Tibial nerve (tissue), 4 donors: ENCODE measurements at places on chromosomes 2 and 18. TPM values are rescaled to one million over a fixed set of nuclear protein-coding genes. Genes with fewer than 3 reads are reported as not detected.

RUFY4 gene
- not detected for total RNA-seq

NPHP1 gene
- total RNA-seq = 8.0 TPM

VIT gene
- 126 TPM for total RNA-seq

FAM237A gene
- not detected for total RNA-seq

DNA sequence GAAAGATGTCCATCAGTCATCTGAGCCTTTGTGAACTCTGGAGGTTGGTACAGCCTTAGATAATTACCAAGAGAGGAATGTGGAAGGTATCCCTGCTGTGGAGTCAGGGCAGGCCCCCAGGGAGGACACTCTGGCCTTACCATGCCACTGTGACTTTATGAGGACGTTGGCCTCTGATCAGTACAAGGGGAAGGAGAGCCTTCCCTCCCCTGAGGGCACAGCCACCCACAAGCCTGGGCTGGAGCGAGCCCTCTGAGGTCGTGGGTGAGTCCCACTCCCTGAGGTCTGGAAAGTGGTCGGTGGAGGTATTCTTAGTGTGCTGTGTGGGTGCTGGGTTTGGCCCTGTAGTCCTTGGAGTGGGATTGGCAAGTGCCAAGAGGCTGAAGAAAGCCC is 91.6 kb downstream of the STPG4 start:
- H3K27me3 ChIP-seq = no peaks in the 10 kb centered on the region
- peaks cover 12% of the 10 kb centered on the region for H3K36me3 ChIP-seq
- H3K27ac ChIP-seq = no peak overlapping the region
- no peak overlapping the region for H3K4me3 ChIP-seq
- peaks cover 99% of the 10 kb centered on the region for H3K4me1 ChIP-seq

- no peaks in the 10 kb centered on the region for H3K36me3 ChIP-seq
- no peaks in the 10 kb centered on the region for H3K4me1 ChIP-seq
- H3K27ac ChIP-seq = no peak overlapping the region
- no peak overlapping the region for H3K4me3 ChIP-seq
- H3K27me3 ChIP-seq = peaks cover 32% of the 10 kb centered on the region
These were observed 100.4 kb upstream of the GPR45 start for GRCh38 chr2:105141099-105141614.

DNA sequence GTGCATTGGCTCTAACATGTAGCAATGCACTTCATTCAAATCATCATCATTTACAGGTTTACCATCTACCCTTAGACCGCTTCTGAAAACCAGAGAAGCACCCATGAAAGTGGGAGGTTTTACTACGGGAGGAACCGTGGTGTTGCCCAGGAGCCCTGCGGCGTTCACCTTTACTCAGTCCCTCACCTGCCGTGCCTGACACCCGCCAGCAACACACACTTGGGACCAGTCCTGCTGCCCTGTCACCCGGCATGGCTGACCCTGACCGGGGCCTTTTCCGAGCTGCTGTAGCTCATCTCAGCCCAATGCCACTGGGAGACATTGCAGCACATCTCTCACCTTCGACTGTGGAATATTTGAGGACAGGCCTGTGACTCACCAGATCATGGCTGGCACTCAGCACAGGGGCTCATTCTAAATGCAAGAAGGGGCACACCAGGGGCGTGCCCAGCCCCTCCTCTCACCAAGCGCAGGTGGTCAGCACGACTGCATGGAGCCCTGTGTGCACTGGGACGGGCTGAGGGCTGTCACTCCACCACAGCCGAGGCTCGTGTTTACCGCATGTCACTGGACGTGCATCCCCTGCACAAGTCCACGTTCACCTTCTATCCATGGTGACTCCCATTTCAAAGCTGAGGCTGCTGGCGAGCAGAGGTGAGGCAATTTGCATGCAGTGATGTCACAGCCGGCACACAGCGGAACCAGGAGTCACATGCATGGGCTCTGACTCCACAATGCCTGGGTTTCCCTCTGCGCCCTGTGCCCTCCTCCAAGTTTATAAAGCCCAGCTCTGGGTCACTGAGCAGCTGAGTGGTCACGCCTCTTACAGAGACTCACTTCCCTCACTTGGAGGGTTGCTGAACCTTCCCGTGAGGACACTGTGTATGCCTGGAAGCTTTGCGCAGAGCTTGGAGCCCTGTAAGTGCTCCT is 76.7 kb upstream of the SNTG2 start:
- DNase-seq = no peak
- no peaks in the 10 kb centered on the region for H3K36me3 ChIP-seq
- no peaks in the 10 kb centered on the region for H3K4me1 ChIP-seq
- H3K27me3 ChIP-seq = peaks cover 6% of the 10 kb centered on the region
- H3K4me3 ChIP-seq = no peak overlapping the region

DNA sequence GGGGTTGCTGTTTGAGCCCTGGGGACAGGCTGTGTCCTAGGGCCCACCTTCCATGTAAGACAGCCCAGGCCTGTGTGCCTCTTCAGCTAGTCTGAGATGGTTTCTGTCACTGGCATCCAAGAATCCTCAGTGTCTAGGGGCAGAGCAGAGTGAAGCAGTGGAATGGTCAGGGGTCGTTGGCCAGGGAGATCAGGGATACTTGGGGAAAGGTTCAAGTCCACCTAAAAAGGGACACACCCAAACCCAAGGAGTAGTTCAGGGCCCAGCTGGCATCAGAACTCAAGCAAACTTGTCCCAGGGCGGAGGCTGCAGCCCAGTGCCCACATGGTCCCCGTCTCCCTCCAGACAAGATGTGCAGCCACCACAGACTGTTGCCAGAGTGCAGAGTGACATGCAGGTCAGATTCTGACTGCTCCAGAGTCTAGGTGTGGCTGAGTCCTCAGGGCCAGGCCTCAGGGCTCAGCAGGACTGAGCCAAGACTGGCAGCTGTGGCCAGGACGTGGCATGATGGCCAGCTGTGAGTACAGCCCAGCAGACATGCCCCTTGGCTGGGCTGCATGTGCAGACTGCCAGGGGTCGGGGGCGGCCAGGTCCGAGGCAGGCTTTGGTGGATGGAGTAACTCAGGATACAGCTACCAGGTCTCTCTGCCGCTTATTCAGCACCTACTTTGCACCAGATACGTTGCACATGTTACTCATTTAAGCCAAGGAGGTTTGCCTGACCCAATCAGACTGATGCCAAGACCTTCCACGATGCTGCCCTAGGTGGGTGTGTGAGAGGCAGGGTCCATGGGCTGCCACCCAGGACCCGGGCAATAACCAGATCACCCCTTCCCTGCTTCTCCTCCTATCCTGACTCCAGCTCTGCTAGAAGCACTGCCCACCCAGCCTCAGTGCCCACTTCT is 146.6 kb downstream of the SMAD7 start:
- H3K27ac ChIP-seq = no peak overlapping the region
- H3K36me3 ChIP-seq = no peaks in the 10 kb centered on the region
- H3K4me3 ChIP-seq = no peak overlapping the region
- H3K4me1 ChIP-seq = no peaks in the 10 kb centered on the region

GRCh38 chr2:11398750-11399437 is 54.5 kb upstream of the ROCK2 start:
- no peaks in the 10 kb centered on the region for H3K27me3 ChIP-seq
- H3K27ac ChIP-seq = no peak overlapping the region
- no peaks in the 10 kb centered on the region for H3K36me3 ChIP-seq
- no peaks in the 10 kb centered on the region for H3K4me1 ChIP-seq

- no peak for DNase-seq
- no peaks in the 10 kb centered on the region for H3K36me3 ChIP-seq
- H3K27me3 ChIP-seq = no peaks in the 10 kb centered on the region
- H3K4me1 ChIP-seq = no peaks in the 10 kb centered on the region
- no peak overlapping the region for H3K27ac ChIP-seq
These were observed 67.7 kb downstream of the ZNF521 start for GRCh38 chr18:25284281-25284680.

- H3K27ac ChIP-seq = no peak overlapping the region
- H3K36me3 ChIP-seq = no peaks in the 10 kb centered on the region
- H3K4me3 ChIP-seq = no peak overlapping the region
- no peaks in the 10 kb centered on the region for H3K4me1 ChIP-seq
- H3K27me3 ChIP-seq = no peaks in the 10 kb centered on the region
These were observed 14.5 kb downstream of the SH3RF3 start for GRCh38 chr2:109143214-109144187.

- no peak overlapping the region for H3K27ac ChIP-seq
- no peak overlapping the region for H3K4me3 ChIP-seq
- H3K36me3 ChIP-seq = no peaks in the 10 kb centered on the region
- H3K27me3 ChIP-seq = no peaks in the 10 kb centered on the region
- no peak for DNase-seq
These were observed 8.7 kb downstream of the GALNT14 start for GRCh38 chr2:31129375-31130171.

GRCh38 chr2:86160156-86160952 is 34.9 kb downstream of the IMMT start:
- no peak overlapping the region for H3K4me3 ChIP-seq
- DNase-seq = no peak
- H3K27me3 ChIP-seq = no peaks in the 10 kb centered on the region
- H3K4me1 ChIP-seq = no peaks in the 10 kb centered on the region

DNA sequence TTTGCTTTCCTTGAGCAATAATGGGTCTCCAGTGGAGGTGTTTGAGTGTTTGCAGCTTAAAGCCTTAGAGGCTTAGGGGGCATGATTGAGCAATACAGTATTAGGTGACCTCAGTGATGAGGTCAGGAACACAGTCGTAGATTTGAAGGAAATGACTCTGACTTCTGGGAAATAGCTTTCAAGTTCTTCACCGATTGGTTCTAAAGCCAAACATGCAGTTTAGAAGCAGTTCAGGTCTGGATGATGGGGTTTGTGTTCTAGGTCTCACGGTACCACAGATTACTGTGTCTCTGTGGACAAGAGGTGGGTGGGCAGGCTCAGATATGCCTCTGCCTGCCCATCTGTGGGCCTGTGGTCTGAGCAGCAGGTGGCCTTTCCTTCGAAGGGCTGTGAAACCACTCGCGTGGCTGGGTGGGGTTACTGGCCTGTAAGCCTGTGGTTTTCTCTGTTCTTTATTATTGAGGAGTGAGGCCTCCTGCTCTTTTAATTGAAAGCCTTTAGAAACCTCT is 7.8 kb downstream of the MTHFD2 start:
- H3K36me3 ChIP-seq = peaks cover 38% of the 10 kb centered on the region
- DNase-seq = peak; percentile 25
- no peaks in the 10 kb centered on the region for H3K27me3 ChIP-seq
- H3K4me1 ChIP-seq = no peaks in the 10 kb centered on the region
- no peak overlapping the region for H3K4me3 ChIP-seq

DNA sequence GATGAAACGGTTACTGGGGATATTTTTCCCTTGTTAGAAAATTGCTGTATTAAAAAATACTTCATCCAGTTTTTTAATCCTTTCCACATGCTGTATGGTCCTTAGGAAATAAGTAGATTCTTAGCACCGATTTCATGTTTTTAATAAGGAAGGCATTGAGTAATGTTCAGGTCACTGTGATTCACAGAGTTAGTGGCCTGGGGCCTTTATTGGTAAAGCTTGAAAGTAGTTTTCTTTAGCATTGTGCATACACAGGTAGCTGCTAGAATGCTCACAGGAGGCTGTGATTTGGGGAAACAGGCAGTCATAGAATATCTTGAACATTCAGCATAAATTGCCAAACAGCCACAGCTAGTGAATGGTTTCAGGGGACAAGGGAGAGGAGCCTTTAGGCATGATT is 79.8 kb downstream of the XRCC5 start:
- DNase-seq = no peak
- no peaks in the 10 kb centered on the region for H3K27me3 ChIP-seq
- no peak overlapping the region for H3K4me3 ChIP-seq
- peaks cover 41% of the 10 kb centered on the region for H3K36me3 ChIP-seq

DNA sequence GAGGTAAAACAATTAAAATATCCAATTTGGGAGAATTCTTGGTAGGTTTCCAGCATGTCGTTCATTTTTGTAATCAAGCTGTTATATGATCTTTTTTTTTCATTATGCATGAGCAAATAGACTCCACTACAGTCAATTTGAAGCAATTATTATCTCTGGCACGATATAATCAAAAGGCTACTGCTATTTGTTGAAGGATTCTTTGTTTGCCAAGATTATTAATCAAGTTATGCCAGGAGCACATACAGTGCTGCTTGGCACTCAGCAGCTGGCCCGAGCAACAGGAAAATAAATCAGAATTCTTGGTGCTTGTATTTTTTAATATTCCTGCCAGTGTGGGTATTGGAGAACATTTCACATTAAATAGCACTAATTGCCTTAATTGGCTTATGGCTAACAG is 279.5 kb downstream of the RND3 start:
- H3K27ac ChIP-seq = no peak overlapping the region
- no peaks in the 10 kb centered on the region for H3K36me3 ChIP-seq
- no peaks in the 10 kb centered on the region for H3K4me1 ChIP-seq

DNA sequence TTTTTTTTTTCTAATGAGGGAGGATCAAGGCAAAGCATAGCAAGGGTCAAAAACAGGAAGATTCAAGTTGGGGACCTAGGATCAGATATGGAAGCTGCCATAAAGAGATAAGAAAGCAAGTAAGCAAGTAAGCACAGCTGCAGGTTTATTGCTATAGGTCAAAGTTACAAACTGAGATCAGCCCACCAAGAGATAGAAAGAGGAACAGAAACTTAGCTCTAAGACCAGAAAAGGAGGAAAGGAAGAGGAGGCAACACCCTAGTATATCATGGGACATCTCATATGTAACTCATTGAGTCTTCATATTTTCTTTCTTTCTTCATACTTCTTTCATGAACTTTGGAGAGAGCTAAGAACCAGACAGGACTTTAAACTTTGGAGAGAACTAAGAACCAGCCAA is 295.9 kb upstream of the CRIM1 start:
- no peaks in the 10 kb centered on the region for H3K36me3 ChIP-seq
- H3K27me3 ChIP-seq = no peaks in the 10 kb centered on the region
- peak overlapping the region; percentile 17 for H3K27ac ChIP-seq
- H3K4me1 ChIP-seq = no peaks in the 10 kb centered on the region
- no peak for DNase-seq

GRCh38 chr18:68397241-68398035 is 317.5 kb downstream of the TMX3 start:
- no peaks in the 10 kb centered on the region for H3K36me3 ChIP-seq
- DNase-seq = no peak
- H3K27me3 ChIP-seq = no peaks in the 10 kb centered on the region
- no peak overlapping the region for H3K27ac ChIP-seq
- H3K4me1 ChIP-seq = no peaks in the 10 kb centered on the region

- H3K27ac ChIP-seq = no peak overlapping the region
- no peaks in the 10 kb centered on the region for H3K4me1 ChIP-seq
- H3K4me3 ChIP-seq = no peak overlapping the region
- H3K27me3 ChIP-seq = no peaks in the 10 kb centered on the region
- H3K36me3 ChIP-seq = no peaks in the 10 kb centered on the region
- DNase-seq = no peak
These were observed 45.7 kb upstream of the RAPH1 start for GRCh38 chr2:203580844-203581243.

GRCh38 chr2:191291471-191291870 is 46.3 kb downstream of the MYO1B start:
- no peaks in the 10 kb centered on the region for H3K36me3 ChIP-seq
- H3K4me3 ChIP-seq = no peak overlapping the region
- no peak for DNase-seq
- no peaks in the 10 kb centered on the region for H3K4me1 ChIP-seq
- no peaks in the 10 kb centered on the region for H3K27me3 ChIP-seq
- H3K27ac ChIP-seq = no peak overlapping the region

DNA sequence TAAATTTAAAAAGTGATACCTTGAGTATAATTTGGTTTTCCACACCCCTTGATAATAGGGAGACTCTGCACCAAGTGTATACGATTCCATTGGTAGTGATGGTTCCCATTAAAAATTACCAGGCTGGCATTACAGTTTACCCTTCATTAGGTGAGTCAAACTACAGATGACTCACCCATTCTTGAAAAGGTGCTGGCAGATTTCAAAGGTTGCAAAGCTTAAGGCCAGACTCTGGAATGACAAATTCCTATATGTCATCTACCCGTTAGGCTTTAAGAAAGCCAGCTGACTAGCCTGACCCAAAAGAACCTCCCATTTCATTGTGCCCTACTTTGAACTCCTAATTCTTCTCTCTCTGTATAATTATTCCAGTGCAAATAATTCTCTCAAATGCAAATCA is 124.4 kb downstream of the LRRTM4 start:
- H3K4me3 ChIP-seq = no peak overlapping the region
- no peaks in the 10 kb centered on the region for H3K27me3 ChIP-seq
- no peaks in the 10 kb centered on the region for H3K36me3 ChIP-seq
- no peaks in the 10 kb centered on the region for H3K4me1 ChIP-seq
